ENCODE measurements at places on chromosomes 3 and 15.

DNA sequence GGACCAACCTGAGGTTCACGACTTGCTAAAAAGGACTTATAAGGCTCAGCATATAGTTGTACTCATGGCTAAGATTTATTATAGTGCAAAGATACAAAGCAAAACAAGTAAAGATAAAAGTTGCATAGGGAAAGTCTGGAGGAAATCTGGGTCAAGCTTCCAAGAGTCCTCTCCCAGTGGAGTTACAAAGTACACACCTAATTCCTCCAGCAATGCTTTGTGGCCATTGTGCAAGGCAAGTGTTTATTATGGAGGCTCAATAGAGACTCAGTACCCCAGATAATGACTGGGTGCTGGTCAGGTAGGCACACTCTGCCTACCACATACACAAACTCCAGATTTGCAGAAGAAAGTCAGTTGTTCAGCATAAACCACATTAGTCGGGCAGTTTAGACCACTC lies 22.9 kb downstream of the LNP1 start:
- no peaks in the 10 kb centered on the region for H3K36me3 ChIP-seq
- DNase-seq = no peak
- H3K4me1 ChIP-seq = no peaks in the 10 kb centered on the region
- H3K27ac ChIP-seq = no peak overlapping the region

- no peaks in the 10 kb centered on the region for H3K27me3 ChIP-seq
- DNase-seq = no peak
- peaks cover 2% of the 10 kb centered on the region for H3K4me1 ChIP-seq
- H3K27ac ChIP-seq = no peak overlapping the region
Measured at GRCh38 chr15:100264994-100265640, 76.7 kb downstream of the ADAMTS17 start.

- no peak overlapping the region for H3K4me3 ChIP-seq
- no peak overlapping the region for H3K27ac ChIP-seq
- H3K4me1 ChIP-seq = no peaks in the 10 kb centered on the region
Measured at GRCh38 chr3:79317551-79318518, 450.0 kb downstream of the ROBO1 start.

GRCh38 chr15:64187396-64188191 lies 24.8 kb upstream of the PPIB start:
- no peaks in the 10 kb centered on the region for H3K27me3 ChIP-seq
- no peak overlapping the region for H3K4me3 ChIP-seq
- DNase-seq = no peak
- no peak overlapping the region for H3K27ac ChIP-seq

- no peaks in the 10 kb centered on the region for H3K27me3 ChIP-seq
- H3K36me3 ChIP-seq = no peaks in the 10 kb centered on the region
- DNase-seq = no peak
- no peak overlapping the region for H3K4me3 ChIP-seq
- peaks cover 11% of the 10 kb centered on the region for H3K4me1 ChIP-seq
- H3K27ac ChIP-seq = no peak overlapping the region
Measured at GRCh38 chr15:48806151-48806550, 4.7 kb downstream of the CEP152 start.

DNA sequence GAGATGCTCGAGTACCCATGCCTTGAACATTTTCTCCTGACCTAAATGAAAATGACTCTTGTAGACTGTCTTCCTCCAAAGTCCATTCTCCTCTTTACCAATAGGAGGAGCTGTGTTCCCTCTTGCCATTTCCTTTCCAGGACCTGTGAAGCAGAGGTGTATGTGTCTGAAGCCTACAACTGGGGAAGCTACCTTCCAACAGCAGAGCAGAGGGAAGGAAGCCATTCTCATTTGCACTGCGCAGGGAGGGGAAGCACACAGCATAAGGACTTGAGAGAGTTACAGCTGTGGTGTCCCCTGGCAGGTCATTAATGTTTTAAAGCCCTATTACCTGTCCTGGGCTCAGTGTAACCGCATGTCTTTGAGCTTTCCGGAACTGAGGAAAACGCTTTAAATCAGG lies 38.7 kb downstream of the HSPBAP1 start:
- no peaks in the 10 kb centered on the region for H3K4me1 ChIP-seq
- H3K4me3 ChIP-seq = no peak overlapping the region
- H3K36me3 ChIP-seq = peaks cover 33% of the 10 kb centered on the region
- H3K27ac ChIP-seq = no peak overlapping the region

GRCh38 chr3:172536993-172537419 lies 13.8 kb upstream of the TNFSF10 start:
- DNase-seq = peak; percentile 35
- H3K27ac ChIP-seq = no peak overlapping the region
- H3K4me1 ChIP-seq = peaks cover 9% of the 10 kb centered on the region
- no peaks in the 10 kb centered on the region for H3K27me3 ChIP-seq
- no peak overlapping the region for H3K4me3 ChIP-seq
- no peaks in the 10 kb centered on the region for H3K36me3 ChIP-seq

- H3K4me3 ChIP-seq = no peak overlapping the region
- DNase-seq = no peak
- H3K4me1 ChIP-seq = no peaks in the 10 kb centered on the region
- H3K27me3 ChIP-seq = no peaks in the 10 kb centered on the region
- no peaks in the 10 kb centered on the region for H3K36me3 ChIP-seq
Measured at GRCh38 chr3:188769831-188770230, 401.9 kb upstream of the TPRG1 start.

GRCh38 chr15:72857331-72858063 lies 73.9 kb upstream of the ADPGK start:
- no peak overlapping the region for H3K27ac ChIP-seq
- no peaks in the 10 kb centered on the region for H3K36me3 ChIP-seq
- H3K4me1 ChIP-seq = no peaks in the 10 kb centered on the region
- no peak overlapping the region for H3K4me3 ChIP-seq
- DNase-seq = no peak
- no peaks in the 10 kb centered on the region for H3K27me3 ChIP-seq

DNA sequence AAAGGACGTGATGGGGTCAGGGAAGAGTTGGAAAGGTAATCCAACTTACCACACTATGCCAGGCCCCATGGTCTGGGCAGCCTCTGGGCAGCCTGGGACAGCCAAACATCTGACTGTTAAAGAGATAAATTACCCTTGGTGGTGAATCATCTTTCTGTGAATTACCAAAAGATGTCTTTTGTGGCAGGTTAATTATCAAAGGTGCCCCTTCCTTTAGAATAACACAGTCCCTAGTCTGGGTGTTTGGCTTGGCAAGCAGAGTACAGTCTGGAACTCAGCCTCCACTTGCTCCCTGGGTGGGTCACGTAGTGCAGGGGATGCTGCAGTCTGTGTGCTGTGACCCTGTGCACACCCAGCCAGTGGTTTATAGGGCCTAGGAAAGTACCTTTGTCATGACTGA lies 113.1 kb downstream of the ZNF621 start:
- H3K27ac ChIP-seq = no peak overlapping the region
- no peak overlapping the region for H3K4me3 ChIP-seq
- H3K27me3 ChIP-seq = no peaks in the 10 kb centered on the region
- no peaks in the 10 kb centered on the region for H3K36me3 ChIP-seq

DNA sequence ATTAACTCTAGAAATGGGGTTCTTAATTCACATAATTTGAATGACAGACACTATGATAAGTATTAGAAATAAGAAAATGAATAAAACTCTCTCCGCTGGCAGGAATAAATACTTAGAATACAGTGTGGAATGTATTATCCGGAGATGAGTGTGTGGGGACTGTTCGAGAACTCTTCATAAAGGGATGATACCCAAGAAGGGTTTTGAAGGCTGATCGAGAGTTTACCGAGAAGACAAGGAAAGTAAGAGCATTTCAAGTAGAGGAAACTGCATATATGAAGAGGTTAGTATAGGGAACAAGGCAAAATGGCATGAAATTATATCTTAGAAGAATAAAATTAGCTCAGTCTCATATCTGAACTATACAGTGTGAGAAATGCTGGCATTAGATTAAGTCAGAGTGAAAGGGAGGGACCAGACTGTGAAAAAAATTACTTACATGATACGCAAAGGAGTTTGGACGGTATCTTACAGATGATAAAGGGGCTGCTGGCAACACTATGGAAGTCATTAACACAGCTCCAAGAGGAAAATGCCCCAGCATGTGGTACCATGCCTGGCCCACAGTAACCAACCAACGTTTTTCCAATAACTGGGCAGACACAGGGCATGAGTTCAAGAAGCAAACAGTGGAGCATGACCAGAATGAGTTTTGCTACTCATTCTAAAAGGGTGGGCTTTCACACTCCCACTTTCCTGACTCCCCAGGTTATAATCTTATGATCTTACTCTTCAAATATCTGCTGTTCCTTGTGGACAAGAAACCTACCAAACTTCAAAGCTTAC lies 6.5 kb downstream of the DCBLD2 start:
- DNase-seq = no peak
- H3K4me3 ChIP-seq = no peak overlapping the region
- no peaks in the 10 kb centered on the region for H3K4me1 ChIP-seq
- no peaks in the 10 kb centered on the region for H3K36me3 ChIP-seq

DNA sequence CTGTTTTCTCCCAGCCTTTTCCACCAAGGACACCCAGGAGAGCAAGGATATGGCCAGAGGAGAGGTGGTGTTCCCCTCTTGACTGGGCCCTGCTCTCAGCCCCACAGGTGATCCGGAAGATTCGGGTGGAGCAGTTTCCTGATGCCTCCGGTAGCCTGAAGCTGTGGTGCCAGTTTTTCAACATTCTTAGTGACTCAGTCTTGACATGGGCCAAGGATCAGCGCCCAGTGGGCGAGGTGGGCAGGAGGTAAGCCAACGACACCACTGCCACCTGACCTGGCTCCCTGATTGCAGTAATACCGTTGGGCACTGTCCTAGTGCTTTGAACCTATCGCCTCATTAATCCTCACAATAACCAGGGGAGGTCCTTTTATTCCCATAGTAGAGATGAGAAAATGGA lies 25.3 kb upstream of the SLC28A1 start:
- no peak overlapping the region for H3K27ac ChIP-seq
- H3K4me3 ChIP-seq = no peak overlapping the region
- H3K27me3 ChIP-seq = no peaks in the 10 kb centered on the region

DNA sequence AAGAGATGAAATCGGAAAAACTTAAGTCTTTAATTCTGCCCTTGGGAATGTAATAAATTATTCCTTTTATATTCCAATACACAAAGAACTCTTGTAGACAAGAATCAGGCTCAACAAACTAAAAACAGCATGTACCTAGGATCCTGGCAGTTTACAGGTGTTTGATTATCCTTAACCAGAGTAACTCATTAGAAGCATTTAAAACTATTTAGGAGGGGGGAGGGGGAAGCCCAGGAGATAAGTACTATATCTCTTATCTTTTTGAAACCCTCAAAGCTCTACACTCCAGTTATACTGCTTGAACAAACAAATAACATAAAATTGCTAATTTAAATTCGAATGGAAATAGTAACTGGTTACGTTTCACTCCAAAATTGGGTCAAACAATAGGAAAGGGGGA lies 1.9 kb downstream of the CNBP start:
- DNase-seq = no peak
- H3K4me1 ChIP-seq = peaks cover 50% of the 10 kb centered on the region
- H3K27ac ChIP-seq = peak overlapping the region; percentile 90
- H3K4me3 ChIP-seq = peak overlapping the region; percentile 95
- no peaks in the 10 kb centered on the region for H3K27me3 ChIP-seq

DNA sequence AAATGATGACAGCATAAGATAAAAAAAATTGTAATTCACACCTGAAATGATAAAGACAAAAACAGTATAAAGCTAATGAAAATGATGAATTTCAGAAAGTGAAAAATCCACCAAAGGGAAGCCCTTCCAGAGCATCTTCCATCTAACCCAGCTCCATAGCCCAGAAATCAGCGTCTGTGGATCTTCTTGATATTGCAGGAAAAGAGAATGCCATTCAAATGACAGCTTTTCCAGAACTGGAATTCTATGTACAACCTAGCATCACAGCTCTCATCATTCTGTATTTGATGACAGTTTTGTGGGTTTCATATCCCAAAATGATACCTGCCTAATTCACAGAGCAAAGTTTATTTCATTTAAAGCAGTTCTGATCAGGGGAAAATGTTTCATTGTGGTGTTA lies 267.3 kb downstream of the FHIT start:
- no peaks in the 10 kb centered on the region for H3K4me1 ChIP-seq
- no peak overlapping the region for H3K4me3 ChIP-seq
- no peaks in the 10 kb centered on the region for H3K36me3 ChIP-seq
- no peak for DNase-seq
- H3K27me3 ChIP-seq = no peaks in the 10 kb centered on the region

GRCh38 chr3:49656541-49657112 lies 17.5 kb upstream of the APEH start:
- H3K27ac ChIP-seq = no peak overlapping the region
- H3K27me3 ChIP-seq = no peaks in the 10 kb centered on the region
- DNase-seq = no peak
- H3K4me3 ChIP-seq = no peak overlapping the region

- H3K27me3 ChIP-seq = no peaks in the 10 kb centered on the region
- H3K4me1 ChIP-seq = no peaks in the 10 kb centered on the region
- no peak for DNase-seq
- no peak overlapping the region for H3K27ac ChIP-seq
- no peaks in the 10 kb centered on the region for H3K36me3 ChIP-seq
Measured at GRCh38 chr15:64807051-64807749, 18.2 kb downstream of the PIF1 start.

- no peaks in the 10 kb centered on the region for H3K4me1 ChIP-seq
- DNase-seq = no peak
- no peaks in the 10 kb centered on the region for H3K36me3 ChIP-seq
- H3K27ac ChIP-seq = no peak overlapping the region
Measured at GRCh38 chr3:156619376-156619775, 55.0 kb upstream of the TIPARP start.

DNA sequence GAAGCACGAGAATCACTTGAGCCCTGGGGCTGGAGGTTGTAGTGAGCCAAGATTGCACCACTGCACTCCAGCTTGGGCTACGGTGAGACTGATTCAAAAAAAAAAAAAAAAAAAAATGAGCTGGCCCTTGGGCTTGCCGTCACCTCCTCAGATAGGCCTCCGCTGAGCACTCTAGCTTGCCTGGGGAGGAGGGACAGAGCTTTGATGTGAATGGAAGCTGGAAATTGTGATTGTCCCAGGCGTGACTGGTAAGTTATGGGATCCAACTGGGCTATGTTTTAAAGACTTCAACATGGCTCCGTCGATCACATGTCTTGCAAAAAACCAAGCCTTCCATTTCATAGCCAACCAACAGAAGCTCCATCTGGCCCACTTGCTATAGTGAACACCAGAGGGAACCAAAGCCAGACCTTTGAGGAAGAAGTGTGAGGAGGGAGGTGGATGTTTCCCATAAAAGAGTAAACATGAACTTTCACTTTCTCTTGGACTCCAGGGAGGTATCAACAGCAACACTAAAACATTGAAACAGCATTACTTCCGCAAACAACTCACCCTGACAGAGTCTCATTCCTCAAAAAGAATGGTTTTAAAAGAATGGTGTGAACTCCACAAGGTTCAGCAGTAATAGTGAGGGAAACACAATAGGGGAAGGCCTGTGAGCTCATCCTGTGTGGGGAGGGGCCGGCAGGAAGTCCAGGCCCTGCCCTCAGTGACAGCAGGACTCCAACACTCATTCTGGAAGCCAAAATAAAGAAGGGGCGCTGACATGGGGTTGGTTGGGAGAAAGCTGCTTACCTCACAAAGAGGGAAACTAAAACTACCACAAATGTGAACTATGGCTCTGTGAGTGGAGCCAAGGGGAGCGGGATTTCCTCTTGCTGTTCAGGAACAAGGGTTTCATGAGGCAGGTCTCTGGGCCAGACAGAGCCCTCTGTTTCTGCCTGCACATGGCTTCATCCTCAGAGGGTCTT lies 59.2 kb upstream of the IL12A start:
- H3K27ac ChIP-seq = no peak overlapping the region
- no peaks in the 10 kb centered on the region for H3K27me3 ChIP-seq
- no peak overlapping the region for H3K4me3 ChIP-seq
- DNase-seq = no peak
- H3K4me1 ChIP-seq = no peaks in the 10 kb centered on the region

- H3K27ac ChIP-seq = no peak overlapping the region
- H3K36me3 ChIP-seq = no peaks in the 10 kb centered on the region
- no peak for DNase-seq
- H3K4me3 ChIP-seq = no peak overlapping the region
- H3K27me3 ChIP-seq = peaks cover 2% of the 10 kb centered on the region
Measured at GRCh38 chr3:48318713-48319468, 14.6 kb downstream of the SPINK8 start.
